ENCODE measurements at places on chromosomes 4 and X. TPM values are rescaled to one million over a fixed set of nuclear protein-coding genes. Genes with fewer than 3 reads are reported as not detected.

The CRMP1 gene
- total RNA-seq, result 51.5 TPM

The SLIT2 gene
- total RNA-seq, result 16.8 TPM

The PNCK gene
- total RNA-seq, result 0.48 TPM

The FGF13 gene
- total RNA-seq, result not detected

The IGSF1 gene
- not detected for total RNA-seq

The AFF1 gene
- total RNA-seq, result 5.4 TPM

The ARX gene
- 0.03 TPM for total RNA-seq

The CFI gene
- total RNA-seq, result 1.1 TPM

The GAGE12E gene
- not detected for total RNA-seq

The SERTM2 gene
- total RNA-seq, result not detected

The SLITRK2 gene
- total RNA-seq, result not detected

The AFAP1 gene
- total RNA-seq, result 29.9 TPM

The CITED1 gene
- not detected for total RNA-seq

The CT45A3 gene
- not detected for total RNA-seq

The RBM46 gene
- not detected for total RNA-seq

GRCh38 chrX:131187206-131187605 lies 101.9 kb downstream of the IGSF1 start:
- no peak for DNase-seq

DNA sequence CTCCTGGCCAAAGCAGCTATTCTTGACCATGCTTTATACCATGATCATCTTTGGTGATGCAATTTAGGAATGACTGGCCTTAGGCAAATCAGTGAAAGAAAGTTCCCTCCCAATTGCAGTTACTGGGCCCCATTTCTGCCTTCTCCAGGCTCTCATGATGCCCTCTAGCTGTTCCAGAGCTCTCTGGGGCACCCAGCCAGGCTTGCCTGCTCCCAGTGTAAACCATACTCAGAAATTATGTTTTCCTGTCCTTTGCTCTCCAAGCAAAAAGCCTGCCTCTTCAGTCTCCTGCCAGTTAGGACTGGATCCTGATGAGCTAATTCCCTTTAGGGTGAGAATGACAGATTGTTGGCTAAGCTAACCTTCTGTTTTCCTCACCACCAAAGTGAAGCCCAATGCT lies 85.3 kb upstream of the RBPJ start:
- DNase-seq, result no peak

- no peak for DNase-seq
These were observed 20.8 kb upstream of the ABCG2 start for GRCh38 chr4:88179261-88179660.

- DNase-seq, result no peak
These were observed 75.5 kb downstream of the ANXA10 start for GRCh38 chr4:168167714-168168284.

- no peak for DNase-seq
These were observed 167.2 kb downstream of the LHFPL1 start for GRCh38 chrX:112512509-112512908.

GRCh38 chr4:38612646-38613414 lies 51.2 kb upstream of the KLF3 start:
- no peak for DNase-seq

- DNase-seq, result no peak
These were observed 310.7 kb downstream of the STK32B start for GRCh38 chr4:5361968-5362367.

DNA sequence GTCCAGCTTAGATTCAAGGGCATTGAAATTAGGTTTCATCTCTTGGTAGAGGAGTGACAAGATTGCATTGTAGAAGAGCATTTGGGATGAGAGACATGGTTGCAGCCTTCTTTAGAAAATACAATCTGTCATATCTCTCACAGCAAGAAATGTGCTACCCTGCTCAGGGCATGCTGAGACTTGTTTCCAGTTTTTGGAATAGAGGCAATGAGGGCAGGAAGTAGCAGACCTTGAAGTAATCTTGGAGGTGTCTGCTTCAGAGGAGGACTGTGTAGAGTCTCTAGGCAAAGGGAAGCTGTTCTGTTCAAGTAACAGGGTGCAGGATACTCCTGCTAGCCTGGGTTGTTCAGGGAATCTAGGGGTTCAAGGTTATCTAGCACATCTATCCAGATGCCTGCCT lies 116.1 kb upstream of the ZNF827 start:
- no peak for DNase-seq

- no peak for DNase-seq
These were observed 3.3 kb downstream of the COL4A5 start for GRCh38 chrX:108442901-108443464.

DNA sequence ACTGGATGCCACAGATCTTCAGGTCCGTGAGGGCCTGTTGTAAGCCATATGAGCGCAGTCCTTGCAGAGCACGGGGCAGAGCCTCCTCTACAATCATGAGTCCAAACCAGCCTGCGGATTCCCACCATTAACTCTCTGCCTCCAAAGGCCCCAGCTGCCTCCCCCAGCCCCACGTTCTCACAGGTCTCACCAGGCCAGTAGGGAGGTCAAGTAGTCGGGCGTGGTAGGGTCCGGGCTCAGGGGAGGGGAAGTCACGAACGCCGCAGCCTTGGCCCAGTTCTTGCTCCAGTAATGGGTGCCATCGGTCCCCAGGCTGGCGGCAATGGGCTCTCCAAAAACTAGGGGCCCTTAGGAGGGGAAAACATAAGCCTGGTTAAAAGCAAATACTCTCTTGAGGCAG lies 53.6 kb downstream of the CRMP1 start:
- DNase-seq, result no peak

GRCh38 chrX:9747644-9748043 lies 18.0 kb downstream of the GPR143 start:
- no peak for DNase-seq

DNA sequence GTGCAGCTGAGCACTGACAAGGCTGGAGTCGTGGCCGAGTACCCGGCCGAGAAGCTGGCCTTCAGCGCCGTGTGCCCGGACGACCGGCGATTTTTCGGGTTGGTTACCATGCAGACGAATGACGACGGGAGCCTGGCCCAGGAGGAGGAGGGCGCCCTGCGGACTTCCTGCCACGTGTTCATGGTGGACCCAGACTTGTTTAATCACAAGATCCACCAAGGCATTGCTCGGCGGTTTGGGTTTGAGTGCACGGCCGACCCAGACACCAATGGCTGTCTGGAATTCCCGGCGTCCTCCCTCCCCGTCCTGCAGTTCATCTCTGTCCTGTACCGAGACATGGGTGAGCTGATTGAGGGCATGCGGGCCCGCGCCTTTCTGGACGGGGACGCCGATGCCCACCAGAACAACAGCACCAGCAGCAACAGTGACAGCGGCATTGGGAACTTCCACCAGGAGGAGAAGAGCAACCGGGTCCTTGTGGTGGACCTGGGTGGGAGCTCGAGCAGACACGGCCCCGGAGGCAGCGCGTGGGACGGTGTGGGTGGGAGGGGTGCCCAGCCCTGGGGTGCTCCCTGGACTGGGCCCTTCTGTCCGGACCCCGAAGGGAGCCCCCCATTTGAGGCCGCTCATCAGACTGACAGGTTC lies 24.3 kb downstream of the RGS12 start:
- no peak for DNase-seq

DNA sequence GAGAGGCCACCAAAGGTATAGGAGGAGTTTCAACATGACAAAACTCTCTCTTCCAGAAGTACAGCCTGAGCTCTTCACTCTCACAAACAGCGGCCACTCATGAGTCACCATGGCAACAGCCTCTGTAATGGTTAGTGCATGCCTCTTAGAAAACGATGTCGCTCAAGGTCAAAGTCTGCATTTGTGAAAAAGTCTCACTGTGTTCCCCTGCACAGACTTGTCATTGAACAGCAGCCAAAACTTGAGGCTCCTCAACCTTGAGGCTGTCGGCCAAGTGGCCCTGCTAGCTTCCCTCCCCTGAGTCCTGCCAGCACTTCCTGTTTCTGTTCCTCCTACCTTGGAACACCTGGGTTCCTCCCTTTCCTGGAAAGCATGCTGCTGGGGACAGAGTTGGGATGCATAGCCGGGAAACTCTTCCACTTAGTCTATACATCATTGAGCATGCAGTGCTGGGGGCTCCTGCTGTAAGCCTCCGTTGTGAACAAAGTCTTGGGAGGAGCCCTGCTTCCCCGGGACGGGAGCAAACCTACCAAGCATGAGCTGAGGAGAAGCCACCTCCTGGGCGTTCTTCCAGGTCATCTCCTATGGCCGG lies 66.6 kb downstream of the ING2 start:
- DNase-seq, result no peak

DNA sequence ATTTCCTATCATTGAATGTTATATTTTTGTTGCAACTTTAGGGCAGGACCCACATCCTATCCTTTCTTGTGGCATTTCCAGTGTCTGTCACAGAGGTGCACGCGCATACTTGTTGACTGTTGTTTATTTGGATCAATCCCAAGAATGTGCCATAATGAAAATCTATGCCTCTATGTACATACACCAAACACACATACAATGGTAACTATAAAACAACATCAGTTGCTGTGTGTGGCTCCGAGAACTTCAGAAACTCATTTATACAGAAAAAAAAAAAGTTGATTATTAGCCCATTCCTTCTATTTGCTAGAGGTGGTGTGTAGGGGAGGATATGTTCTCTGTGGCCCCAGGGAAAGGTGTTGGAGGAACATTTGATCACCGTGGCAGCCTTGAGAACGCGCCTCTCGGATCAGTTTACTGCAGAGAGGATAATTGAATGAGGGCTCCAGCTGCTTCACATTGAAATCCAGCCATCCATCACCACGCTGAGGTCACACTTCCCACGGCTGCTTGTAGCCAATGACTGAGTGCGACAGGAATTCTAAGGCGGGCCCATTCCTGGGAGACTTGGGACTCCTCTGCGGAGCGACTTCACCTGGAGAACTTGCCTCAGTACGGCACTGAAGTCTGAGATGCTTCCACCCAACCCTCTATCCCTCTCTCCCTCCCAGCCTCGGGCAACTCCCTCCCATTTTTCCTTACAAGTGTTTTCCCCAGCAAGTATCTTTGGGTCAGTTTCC lies 19.5 kb downstream of the SMPX start:
- no peak for DNase-seq

DNA sequence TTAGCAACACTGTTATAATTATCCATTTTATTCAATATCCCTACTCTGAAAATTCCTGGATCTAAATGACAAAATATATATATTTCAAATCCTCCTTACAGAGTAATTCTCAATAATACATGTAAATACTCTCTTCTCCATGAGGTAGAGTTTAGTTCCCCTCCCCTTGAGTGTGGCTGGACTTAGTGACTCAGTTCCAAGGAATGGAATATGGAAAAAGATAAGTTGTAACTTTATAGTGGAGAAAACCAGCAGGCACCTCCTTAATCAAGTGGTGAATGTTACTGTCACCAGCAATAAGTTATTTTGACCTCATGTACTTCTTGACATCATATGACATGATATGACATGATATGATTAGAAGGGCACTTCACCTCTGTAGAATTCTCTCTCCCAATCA lies 302.0 kb downstream of the RAB28 start:
- DNase-seq, result peak; percentile 8

DNA sequence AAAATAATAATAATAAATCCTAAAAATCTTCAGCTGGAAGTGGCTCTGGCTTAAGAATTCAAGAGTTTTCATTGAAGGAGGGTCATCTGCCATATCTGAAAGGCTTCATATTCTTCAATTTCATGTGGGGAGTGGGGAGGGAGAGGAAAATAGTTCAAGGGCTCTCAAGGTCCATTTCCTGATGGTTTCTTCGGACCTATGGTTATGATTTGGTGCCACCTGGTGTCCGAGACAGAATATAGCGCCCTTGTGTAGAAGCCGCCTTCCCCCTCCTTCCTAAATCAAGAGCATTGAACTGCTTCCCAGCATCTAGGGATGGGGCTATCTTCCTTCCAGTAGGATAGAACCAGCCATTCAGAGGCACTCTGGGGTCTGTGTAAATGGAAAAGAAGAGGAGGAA lies 34.3 kb downstream of the NLGN3 start:
- peak; percentile 62 for DNase-seq

GRCh38 chr4:54484383-54484782 lies 173.4 kb upstream of the KIT start:
- no peak for DNase-seq

GRCh38 chr4:137347371-137347770 lies 184.9 kb downstream of the PCDH18 start:
- DNase-seq, result no peak

GRCh38 chrX:96147681-96148080 lies 537.0 kb upstream of the DIAPH2 start:
- DNase-seq, result no peak

DNA sequence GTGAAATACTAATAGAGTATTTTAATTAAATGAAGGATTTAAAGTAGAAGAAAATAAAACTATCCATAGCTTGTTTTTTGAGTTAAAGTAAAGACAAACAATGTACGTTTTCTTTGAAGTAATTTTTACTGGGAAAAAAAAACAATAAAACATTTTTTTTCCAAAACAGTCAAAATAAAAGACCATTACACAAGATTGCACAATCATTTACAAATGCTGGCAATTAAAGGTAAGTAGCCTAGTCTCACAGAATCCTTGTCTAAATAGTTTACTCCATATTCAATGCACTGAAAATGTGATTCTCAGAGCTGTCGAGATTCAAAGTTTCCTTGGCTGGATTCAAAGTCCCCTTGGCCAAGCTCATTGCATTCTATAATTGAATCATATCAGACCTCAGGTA lies 21.2 kb downstream of the C4orf54 start:
- DNase-seq, result no peak

DNA sequence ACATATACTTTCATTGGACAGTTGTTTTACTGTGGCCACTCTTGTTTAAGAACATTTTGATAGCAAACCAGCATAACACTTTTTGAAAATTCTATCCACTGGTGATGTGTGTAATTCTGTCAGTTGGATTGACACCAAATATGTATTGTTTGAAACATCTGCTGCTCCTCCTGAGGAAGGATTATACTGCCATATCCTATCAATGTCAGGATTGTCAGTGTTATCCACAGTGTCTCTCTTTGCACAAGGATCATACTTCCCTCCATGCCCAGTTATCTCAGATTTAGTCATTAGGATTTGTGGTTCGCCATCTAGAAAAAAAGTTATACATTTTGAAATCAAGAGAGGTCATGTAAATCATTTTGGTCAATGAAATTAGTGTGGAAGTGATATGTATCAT lies 1859.6 kb downstream of the C4orf33 start:
- DNase-seq, result no peak

DNA sequence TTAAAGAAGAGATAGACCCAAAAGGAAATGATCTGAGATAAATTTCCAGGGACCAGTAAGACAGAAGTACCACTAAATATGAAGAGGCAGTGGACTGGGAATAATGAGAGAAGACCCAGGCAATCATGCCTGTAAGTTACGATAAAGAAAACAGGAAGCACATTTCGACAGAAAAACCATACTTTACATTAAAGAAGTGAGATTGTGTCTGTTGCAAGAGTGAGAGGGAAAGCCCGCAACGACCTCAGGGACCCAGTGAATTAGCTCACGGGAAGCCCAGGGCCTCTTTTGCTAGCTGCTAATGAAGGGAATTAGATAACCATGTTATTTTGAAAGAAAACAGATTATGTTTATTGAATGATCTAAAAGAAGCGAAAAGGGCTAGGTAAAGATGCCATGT lies 28.9 kb upstream of the ACSL1 start:
- no peak for DNase-seq

DNA sequence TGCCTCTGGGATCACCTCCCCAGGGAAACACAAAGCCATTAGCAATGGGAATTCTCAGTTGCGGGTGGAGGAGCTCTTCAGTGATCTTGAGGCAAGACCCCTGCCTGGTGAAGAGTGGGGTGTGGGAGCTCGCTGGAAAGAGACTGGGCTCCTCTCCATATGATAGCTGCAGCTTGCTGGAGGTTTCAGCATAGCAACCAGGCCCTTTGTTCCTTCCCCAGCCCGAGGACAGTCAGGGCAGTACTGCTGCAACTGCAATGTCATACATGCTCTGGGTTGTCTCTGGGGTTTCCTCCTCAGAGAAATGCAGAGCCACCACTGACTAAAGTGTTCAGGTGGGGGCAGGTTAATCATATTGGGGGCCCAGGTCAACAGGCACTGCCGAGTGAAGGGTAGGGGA lies 81.3 kb downstream of the ARHGAP24 start:
- DNase-seq, result no peak
